Retina (tissue), 1 donor: ENCODE measurements at places on chromosomes 16 and 17.

DNA sequence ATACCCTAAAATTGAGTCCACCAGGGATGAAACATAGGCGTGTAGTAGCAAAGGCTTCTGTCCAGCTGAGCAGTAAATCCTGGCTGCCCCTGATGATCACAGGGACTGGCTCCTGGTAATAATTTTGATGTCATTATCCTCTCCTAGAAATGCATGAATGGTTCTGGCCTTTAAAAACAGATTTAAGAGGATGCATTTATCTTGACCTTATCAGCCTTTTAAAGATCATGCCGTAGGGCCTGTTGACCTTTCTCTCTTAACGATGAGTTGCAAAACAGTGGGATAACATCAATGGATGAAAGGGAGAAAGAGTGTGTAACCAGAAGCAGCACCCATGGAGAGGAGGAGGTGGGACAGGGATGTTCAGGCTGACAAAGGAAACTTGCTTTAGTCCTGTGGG lies 128.5 kb downstream of the CA10 start:
- DNase-seq: no peak

GRCh38 chr17:29116804-29117753 lies 63.1 kb downstream of the MYO18A start:
- DNase-seq: peak; percentile 85

- DNase-seq: no peak
Observed at GRCh38 chr17:80880648-80880985, 111.0 kb upstream of the CHMP6 start.

- peak; percentile 1 for DNase-seq
Observed at GRCh38 chr17:79826204-79826680, 13.0 kb downstream of the CBX4 start.

- peak; percentile 42 for DNase-seq
Observed at GRCh38 chr17:17944242-17944641, 28.0 kb downstream of the TOM1L2 start.

DNA sequence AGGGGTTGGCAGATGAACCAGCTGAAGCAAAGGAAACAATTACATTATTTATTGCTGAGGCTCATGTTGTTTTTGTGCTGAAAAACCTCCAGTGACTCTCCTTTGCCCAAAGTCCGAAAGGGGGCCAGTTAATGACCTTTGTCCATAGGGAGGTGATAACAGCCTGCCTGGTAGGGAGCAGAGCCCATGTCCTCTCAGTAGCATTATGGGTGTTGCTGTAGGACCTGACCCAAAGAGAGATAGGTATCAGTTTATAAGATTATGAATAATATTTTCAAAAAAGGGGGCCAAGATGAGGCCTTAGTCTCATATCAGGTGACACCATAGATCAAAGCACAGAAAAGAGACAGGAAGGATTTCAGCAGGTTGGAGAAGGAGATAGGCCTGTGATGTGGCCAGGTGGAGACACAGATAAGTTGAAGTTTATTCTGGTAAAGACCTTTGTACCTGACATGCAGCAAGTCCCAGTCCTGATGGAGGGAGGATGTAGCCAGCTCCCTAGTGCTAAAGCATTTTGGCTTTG lies 55.1 kb downstream of the CENPV start:
- no peak for DNase-seq

GRCh38 chr16:72189865-72190371 lies 18.0 kb upstream of the PMFBP1 start:
- DNase-seq: no peak

DNA sequence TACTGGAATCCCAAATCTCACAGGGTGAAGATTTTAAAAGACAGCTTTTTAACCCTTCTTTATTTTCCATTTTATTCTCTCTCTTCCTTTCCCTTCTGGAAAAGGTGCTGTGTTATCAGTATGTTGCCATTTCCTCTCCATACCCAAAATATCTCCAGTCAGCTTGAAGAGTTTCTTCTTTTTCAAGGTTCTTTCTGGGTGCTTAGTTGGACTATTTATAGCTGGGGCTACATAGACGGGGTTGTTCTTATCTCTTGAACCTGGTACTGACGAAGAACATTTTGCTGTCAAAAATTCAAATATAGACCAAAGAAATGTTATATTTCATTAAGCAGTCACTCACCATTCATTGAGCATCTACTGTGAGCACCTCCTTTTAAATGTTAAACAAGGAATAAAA lies 48.6 kb downstream of the IST1 start:
- no peak for DNase-seq

GRCh38 chr17:41977991-41978390 lies 11.4 kb downstream of the CNP start:
- no peak for DNase-seq

DNA sequence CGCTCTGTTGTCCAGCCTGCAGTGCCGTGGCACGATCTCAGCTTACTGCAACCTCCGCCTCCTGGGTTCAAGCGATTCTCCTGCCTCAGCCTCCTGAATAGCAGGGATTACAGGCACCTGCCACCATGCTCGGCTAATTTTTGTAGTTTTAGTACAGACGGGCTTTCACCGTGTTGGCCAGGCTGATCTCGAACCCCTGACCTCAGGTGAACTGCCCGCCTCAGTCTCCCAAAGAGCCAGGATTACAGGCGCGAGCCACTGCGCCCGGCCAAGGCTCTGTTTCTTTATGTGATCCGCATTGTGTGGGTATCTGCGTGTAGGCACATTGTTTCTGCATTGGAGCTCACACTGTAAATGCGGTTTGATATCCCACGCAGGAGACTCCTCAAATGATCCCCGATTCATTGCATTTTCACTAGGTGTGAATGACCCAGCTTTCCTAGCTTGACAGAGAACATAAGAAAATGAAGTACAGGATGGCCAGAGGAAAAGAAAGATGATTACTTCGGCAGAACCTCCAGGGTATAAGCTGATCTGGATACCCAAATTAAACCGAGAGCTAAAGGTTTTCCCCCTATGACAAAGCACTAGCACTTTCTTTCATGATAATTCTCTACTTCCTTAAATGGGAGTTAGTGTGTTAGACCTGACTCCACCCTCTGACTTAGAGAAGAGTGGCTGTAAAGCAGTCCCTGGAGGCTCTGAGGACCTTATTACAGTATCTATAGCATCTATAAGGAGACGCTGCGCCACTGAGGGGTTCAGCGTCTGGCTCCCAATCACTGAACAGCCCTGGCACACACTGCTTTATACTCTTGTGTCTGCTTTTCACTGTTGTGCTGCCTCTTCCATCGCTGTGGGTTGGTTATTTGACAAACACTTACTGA lies 17.3 kb downstream of the COTL1 start:
- peak; percentile 44 for DNase-seq

DNA sequence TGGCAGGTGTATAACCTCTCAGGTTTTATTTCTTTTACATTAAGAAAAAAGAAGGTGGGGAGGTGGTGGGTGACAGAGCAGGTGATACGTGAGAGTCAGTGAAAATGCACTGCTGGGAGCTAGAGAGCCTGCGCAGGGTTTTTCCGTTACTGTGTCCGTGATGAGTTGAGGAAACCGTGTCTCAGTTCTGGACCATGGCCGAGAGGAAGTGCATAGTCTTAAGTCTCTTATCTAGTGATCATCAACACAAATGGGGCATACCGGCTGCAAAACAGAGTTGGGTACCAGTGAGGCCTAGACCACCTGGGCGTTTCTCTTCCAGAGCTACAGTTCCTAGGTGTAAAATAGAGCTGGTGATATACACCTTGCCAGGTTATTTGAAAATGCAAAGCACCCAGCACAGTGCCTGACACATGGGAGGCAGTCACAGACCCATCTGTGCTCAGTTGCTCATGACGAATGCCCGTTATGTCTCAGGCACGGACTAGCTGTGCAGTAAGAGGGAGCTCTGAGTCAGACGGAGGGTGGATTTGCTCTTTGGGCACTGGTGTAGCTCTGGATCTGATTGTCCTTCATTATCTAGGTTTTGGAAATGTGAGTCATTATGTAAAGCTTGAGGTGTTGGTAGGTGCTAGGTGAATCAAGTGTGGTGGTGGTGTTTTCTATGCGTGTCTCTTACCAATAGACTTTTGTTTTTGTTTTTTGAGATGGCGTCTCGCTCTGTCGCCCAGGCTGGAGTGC lies 60.9 kb downstream of the RPTOR start:
- no peak for DNase-seq

- peak; percentile 16 for DNase-seq
Observed at GRCh38 chr16:10539236-10539635, 41.2 kb downstream of the EMP2 start.

- peak; percentile 55 for DNase-seq
Observed at GRCh38 chr16:30005341-30006094, 5.3 kb downstream of the DOC2A start.

- DNase-seq: peak; percentile 66
Observed at GRCh38 chr17:43940630-43941029, 1.6 kb downstream of the PPY start.

DNA sequence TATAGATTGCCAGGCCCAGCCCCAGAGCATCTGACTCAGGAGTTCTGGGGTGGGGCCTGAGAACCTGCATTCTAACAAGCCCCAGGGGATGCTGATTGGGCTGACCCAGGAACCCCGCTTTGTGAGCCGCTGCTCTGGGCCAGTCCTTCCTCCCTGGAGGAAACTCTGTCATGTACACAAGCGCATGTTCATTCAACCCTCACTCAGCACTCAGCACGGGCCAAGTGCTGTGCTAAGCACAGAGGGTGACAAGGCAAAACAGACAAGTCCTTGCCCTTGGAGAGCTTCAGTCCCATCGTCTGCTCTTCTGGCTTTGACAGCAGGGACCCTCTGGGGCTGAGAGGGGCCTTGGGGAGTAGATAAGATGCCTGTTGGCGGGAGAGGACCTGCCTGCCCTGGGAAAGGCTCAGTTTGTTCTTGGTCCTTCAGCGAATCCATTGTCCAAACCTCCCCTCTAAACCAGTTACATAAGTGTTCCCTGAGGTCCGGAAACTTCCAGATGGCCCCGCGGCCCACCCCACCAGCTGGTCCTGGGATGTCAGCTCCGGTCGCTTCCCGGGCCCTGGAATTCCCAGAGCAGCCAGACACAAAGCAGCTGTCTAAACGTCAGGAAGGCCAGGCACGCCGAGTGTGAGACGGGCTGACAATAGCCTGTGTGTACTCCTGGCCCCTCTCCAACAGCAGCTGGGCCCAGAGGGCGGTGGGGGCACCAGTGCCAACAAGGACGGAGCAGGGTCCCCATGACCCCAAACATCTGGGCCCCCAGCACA lies 88.8 kb downstream of the ZDHHC7 start:
- peak; percentile 70 for DNase-seq

DNA sequence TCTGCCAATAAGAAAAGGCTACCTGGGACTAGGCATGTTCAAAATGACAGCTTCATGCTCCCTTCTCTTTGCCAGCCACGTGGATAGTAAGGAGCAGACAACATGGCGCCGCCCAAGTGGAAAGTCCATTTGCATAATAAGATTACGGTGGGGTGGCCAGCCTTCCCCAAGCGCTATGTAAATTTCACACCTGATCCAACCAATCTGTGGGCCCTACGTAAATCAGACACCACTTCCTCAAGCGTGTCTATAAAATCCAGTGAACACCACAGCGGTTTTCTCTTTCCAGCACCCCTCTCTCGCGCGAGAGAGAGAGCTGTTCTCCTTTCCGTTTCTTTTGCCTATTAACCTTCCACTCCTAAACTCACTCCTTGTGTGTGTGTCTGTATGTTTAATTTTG lies 140.3 kb upstream of the ERCC4 start:
- peak; percentile 42 for DNase-seq

DNA sequence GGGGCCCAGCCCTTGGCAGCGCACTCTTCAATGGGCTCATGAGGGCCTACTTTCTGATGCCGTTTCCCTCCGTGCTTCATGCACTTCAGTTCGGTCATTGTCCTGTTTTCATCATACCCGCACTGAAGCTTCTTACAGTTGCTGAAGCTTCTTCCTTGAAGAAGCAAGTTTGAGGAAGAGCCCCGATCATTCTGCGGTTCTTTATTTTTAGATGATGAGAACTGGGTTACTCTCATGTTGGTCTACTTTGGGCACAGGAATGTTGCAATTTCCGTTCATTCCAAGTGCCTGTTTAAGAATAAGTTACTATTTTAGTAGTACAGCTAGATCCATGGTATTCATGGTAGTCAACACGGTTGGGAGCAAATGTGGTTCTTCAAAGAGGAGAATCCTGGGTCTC lies 587.7 kb upstream of the HSBP1 start:
- DNase-seq: no peak

DNA sequence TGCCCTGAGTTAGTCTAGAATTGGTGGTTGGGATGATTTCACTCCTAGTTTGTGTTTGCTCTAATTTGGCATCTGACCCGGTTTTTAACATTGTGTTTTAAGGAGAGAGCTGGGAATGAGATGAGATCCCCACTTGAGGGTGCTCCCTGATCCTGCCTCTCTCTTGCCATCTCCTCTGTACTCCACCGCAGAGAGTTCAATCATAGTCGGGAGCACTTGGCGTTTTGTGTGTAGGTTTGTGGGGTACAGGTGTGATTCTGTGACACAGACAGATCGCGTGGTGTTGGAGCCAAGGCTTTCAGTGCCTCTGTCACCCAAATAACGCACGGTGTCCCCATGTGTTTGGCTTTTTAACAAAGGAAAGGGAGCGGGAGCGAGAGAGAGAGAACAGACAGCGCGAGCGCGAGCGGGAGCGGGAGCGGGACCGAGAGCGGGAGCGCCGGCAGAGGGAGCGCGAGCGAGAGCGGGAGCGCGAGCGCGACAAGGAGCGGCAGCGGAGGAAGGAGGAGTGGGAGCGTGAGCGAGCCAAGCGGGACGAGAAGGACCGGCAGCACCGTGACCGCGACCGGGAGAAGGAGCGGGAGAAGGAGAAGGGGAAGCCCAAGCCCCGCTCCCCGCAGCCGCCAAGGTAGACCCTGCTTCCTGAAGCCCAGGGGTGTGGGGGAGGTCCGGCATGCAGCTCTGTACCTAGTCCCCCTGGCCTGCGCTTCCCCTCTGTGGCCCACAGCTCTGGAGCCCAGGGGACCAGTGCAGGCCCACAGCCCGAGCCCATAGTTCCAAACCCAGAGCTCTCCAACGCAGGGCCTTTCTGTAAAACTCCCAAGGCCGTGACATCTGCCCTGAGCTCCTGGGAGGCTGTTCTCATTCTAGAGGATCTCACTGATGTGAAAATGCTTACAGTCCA lies 27.2 kb upstream of the IL17C start:
- peak; percentile 79 for DNase-seq

DNA sequence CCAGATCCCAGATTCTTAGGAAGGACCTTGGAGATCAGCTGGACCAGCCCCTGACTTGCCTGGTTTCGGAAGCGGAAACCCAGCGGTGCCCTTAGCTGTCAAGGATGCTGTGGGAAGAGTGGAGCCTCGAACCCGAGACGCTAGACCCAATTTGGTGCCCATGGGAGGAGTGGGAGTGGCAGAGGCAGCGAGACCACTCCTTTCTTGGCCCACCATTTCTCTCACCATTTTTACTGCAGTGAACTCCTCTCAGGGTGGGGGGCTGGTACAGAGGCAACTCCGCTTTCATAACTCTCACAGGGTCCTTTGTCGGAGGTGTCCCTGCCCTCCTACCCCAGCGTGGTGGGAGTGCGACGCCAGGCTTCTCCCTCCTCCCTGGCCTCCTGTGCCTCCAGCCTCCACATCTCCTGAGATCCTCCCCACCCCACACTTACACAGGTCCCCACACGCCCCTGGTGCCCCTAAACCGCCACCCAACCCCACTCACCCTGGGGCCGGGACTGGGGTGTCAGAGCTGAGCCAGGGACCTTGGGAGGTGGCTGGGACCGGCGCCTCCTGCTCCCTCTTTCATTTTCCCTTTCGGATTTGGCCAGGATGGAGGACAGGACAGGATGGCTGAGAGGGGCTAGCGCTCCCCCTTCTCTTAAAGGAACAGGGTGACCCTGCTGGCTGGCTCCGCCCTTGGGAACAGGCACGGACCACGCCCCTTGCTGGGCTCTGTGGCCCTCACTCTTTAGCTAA lies at the start of gene GJD3:
GJD3 (minus strand) TSS at position 617 of the 741 bp plus-strand sequence. CDS start 922 bp downstream, outside the sequence.
- no peak for DNase-seq
